Karpas-422 (cell line): ENCODE measurements at places on chromosomes 1 and 21.

DNA sequence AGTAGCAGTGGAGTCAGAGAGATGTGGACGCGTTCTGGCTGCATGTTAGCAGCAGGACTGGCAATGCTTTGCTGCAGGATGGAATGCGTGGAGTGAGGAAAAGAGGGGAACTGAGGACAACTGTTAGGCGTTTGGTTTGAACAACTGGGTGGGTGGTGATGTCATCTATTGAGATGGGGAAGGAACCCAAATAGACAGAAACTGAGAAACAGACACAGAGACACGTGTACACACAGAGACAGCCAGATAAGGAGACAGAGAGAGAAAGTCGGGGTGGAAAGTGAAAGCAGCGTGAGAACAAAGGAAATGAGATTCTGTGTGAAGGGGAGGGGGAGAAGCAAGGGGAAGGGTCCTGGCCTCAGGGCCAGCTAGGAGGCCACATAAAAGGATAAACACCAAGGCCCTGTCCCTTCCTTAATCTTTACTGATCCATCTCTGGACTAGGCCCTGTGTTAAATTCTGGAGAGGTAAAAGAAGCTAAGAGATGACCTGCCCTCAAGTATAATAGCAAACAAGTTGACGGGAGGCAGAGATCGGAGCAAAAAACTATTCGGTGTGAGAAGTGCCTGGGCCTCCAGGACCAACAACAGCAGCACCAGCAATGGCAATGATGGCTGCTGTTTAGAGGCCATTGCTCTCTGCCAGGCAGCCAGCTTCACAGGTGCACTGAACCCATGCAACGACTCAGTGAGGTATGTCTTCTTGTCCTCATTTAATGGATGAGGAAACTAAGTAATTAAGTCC, 31.6 kb downstream of the VWA5B1 start:
- no peak for DNase-seq

DNA sequence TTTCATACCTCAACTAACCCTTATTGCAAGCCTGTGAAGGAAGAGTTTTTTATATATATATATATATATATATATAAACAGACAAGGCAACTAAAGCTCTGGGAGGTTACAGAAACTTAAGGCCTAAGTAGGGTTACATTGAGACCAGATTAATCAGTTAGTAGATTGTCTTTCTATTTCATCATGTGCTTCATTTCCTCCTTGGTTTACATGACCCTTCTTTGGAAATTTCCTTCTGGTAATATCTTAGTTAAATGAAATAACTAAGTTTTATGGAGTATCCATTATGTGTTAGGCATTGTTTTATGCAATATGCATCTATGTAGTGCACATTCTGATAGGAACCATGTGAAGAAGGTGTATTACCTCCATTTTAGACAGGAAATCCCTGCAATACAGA, 112.7 kb downstream of the FGGY start:
- DNase-seq, result no peak

DNA sequence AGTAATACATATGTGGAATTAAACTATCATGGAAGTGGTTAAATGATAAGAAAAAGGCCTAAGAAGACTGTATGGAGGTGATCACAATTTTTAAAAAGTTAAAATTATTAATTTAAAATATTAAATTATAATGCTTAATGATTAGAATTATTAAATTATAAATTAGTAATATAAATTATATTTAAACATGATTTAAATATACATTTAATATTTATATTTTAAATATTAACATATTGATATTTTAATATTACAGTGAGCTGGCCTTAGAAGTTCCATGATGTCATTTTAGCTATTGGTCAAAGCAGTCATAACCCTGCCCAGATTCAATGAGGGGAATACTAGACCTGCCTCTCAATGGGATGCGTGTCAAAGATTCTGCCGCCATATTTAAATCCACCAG, 281.2 kb downstream of the PRDM2 start:
- no peak for DNase-seq

GRCh38 chr1:205672970-205673369, 7.3 kb downstream of the SLC45A3 start:
- no peak for DNase-seq

DNA sequence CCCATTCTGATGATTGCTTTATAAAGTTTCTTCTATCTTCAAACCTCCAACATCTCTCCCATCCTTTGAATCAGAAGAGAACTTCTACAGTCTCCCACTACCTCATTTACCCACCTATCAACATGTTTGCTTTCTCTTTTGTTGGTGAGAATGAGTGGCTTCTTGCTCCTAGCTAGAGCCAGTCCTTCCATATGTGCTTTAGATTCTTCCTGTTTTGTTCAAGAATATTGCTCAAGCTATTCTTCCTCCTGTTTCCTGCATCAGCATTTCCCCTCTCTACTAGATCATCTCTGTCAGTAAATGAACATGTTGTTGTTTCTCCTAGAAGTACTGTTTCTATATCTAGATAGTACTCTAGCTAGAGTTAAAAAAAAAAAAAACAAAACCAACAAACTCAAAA, 6.3 kb downstream of the ATF6 start:
- DNase-seq, result no peak

DNA sequence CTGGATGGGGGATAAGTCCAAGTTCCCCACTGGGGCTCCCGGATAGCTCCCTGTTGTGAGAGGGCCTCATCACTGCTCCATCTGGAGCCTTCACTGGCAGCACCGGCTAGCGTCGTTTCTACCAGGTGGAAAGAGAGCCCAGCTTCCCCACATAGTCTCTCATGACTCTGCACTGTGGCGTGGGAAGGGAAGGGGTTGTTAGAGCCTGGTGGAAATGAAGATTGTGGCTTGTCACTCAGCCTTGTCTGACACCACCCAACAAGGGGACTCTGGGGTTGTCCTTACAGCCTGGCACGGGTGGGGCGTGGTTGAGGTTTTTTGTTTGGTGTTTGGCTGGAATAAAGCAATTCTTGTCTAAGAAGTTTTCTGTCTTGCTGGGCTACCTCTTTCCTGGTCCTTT, 94.6 kb downstream of the ADARB1 start:
- DNase-seq, result no peak

- peak; percentile 54 for DNase-seq
These were observed 2.6 kb downstream of the TXNIP start for GRCh38 chr1:145993618-145994390.

DNA sequence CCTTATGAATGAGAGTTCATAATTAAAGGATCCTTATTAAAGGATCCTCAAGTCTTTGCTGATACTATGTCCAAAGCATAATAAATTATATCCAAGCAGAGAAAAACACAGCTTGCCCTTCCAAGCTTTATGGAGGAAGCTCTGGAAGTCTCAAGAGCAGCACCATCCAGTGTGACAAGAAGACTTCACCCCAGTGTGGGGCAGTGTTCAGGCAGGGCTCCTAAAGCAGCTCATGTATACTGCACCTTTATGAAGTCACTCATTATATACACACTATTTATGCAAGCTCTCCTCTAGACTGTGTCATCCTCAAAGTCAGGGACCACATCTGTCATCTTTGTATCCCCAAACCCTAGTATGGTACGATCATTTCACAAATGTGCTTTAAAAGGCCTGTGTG, 11.9 kb upstream of the CCN1 start:
- DNase-seq, result no peak

- DNase-seq, result no peak
These were observed 120.4 kb downstream of the SPATA46 start for GRCh38 chr1:162256287-162256686.

- peak; percentile 85 for DNase-seq
These were observed 38.6 kb upstream of the GPR137B start for GRCh38 chr1:236103646-236104218.

GRCh38 chr21:16592381-16592780, 862.6 kb downstream of the USP25 start:
- no peak for DNase-seq

- DNase-seq, result no peak
These were observed 423.5 kb downstream of the OMA1 start for GRCh38 chr1:58123051-58123450.

GRCh38 chr1:243903041-243903440, 53.0 kb upstream of the AKT3 start:
- DNase-seq, result no peak

DNA sequence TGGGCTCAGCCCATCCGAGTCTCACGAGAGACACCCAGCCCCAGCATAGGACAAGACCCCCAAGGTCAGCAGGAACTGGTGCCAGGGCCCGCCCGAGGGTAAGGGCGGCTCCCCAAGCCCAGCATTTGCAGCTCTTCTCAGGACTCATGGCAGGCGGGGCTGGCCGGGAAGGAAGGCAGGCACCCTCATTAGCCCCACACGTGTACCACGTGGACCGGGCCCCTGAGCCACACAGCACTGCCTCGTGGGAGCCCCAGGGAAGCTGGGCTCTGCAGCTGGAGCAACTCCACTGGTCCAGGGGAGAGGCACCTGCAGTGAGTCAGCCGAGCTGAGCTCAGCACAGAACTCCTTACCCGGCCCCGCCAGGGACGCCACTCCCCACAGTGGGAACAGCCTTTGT, 97.7 kb upstream of the IFFO2 start:
- DNase-seq, result no peak

GRCh38 chr21:18007121-18007520, 188.0 kb upstream of the C21orf91 start:
- DNase-seq, result no peak

DNA sequence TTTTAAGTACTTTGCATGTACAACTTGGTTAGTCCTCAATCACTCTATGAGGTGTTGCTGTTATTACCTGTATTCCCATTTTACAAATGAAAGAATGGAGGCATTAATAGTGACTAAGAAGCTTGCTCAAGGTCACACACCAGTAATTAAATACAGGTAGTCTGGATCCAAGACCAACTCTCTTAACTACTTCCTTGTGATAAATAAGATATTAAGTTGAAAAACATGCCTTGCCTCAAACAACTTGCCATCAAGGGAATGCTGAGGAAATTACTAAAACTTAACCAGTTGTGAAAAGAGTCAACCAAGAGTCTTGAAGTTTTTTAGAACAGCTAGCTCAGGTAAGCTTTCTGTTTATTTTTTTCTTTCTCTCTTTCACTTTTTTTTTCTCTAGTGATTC, 21.0 kb upstream of the LAMC1 start:
- DNase-seq, result no peak

GRCh38 chr21:42661688-42662429, 8.4 kb downstream of the PDE9A start:
- DNase-seq, result no peak

DNA sequence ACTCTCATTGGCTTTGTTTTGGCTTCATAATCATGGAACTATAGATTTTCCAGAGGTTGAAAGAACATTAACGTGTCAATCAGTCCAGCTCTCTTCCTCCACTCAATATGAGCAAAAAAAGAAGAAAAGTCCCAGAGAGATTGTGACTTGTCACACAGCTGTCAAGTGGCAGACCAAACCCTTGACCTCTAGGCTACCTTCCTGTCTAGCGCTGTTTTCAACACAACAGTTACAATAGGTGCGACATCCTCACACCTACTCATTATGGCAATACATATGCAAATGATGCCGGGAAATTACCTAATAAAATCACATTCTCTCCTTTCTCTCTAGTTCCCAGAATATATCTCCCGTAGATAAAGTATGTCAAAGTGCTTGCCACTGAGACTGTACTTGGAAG, 1.1 kb downstream of the WARS2 start:
- DNase-seq, result peak; percentile 59

DNA sequence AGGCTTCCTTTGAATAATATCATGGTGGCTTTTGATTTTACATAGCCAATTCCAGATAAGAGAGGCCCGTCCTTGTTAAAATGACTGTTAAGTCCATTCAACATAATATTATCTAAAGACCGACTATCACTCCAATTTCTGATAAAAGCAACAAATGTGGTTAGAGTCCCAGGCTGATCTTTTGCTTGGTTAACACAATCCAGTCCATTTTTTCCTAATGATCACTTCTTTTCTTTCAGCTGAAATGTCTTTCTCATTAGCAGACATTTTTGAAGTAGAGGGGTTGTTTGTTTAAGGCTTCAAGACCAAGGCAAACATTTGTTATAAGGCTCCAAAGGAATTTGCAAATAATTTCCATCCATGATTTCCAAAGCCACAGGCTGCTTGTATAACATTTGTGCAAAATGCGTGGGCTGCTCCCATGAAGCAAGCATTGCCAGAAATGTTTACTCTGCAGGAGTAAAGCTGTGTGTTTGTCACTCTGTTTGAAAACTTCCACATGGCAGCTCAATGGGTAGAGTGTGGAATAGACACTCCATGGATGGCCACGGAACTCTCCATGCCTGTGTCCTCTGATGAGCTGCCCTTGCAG, 111.5 kb downstream of the PSMG1 start:
- DNase-seq, result no peak

- no peak for DNase-seq
These were observed 531.1 kb upstream of the ADAMTS5 start for GRCh38 chr21:27498025-27498424.

- DNase-seq, result no peak
These were observed 137.1 kb downstream of the EDEM3 start for GRCh38 chr1:184617433-184618029.

GRCh38 chr1:162361349-162361748, 15.3 kb downstream of the SPATA46 start:
- no peak for DNase-seq

GRCh38 chr1:22509815-22510214, 53.5 kb upstream of the EPHA8 start:
- no peak for DNase-seq

DNA sequence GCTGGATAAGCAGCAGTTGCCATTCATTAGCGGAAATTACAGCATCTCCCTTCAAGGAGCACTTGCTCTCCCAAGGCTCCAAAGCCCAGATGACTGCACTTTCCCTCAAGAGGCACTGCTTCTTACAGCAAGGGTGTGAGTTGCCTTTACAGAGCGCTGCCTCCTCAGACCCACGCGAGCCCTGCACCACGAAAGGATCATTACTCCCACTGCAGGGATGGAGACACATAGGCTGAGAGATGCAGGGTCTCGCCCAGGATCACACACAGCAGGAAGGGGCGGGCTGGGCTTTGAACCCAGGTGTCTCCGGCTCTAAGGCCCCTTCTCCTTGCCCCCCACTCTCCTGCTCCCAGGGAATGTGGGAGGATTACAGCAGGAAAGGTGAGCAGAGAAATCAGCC, 405.5 kb downstream of the MATN1 start:
- DNase-seq, result no peak
